ENCODE measurements at places on chromosomes 1 and 21.

DNA sequence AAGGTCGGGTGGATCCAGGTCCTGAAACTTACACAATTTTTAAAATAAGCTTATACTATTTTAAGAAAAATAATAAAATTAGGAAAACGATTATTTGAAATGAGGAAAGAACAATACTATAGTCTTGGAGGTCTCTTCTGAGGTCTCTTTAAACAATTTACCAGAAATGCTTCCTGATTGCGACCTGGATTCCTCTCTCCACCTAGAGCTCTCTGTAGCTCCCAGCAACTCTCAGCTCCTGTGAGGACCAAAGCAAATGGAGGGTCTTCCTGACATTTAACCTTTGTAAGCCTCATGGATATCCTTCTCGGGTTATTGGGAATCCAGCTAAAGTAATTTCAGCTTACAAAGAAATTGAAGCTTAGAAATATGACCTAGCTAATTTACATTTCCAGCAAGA lies 886 bp downstream of the BTBD8 start:
- no peak for DNase-seq

- no peak for DNase-seq
Measured at GRCh38 chr1:94675373-94675772, 133.8 kb upstream of the F3 start.

DNA sequence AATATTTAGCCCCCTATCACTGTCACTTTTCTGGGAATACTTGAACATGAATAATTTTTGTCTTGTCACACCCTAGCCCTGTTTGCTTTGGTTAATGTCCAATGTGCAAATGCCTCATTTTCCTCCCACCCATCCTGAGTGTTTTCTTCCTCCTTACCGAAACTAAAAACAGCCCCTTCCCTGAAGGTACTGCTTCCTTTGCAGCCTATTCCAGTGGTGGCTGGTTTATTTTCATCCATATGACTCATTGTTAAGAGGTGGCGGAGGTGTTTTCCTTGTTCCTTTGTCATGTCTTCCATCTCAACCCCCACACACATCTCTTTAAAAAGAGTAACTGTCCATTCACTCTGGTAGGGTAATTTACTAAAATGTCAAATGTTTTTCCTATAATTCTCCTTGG lies 40.4 kb downstream of the CD55 start:
- DNase-seq: no peak

DNA sequence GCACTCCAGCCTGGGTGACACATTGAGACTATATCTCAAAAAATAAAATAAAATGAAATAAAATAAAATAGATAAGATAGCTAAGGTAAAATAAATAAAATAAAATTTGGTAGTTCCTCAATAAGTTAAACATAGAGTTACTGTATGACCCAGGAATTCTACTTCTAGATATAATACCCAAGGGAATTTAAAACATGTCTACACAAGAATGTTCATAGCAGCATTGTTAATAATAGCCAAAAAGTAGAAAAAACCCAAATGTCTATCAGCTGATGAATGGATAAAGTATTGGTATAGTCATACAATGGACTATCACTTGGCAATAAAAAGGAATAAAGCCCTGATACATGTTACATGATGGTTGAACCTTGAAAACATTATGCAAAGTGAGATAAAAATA lies 47.8 kb downstream of the CEP350 start:
- DNase-seq: no peak

DNA sequence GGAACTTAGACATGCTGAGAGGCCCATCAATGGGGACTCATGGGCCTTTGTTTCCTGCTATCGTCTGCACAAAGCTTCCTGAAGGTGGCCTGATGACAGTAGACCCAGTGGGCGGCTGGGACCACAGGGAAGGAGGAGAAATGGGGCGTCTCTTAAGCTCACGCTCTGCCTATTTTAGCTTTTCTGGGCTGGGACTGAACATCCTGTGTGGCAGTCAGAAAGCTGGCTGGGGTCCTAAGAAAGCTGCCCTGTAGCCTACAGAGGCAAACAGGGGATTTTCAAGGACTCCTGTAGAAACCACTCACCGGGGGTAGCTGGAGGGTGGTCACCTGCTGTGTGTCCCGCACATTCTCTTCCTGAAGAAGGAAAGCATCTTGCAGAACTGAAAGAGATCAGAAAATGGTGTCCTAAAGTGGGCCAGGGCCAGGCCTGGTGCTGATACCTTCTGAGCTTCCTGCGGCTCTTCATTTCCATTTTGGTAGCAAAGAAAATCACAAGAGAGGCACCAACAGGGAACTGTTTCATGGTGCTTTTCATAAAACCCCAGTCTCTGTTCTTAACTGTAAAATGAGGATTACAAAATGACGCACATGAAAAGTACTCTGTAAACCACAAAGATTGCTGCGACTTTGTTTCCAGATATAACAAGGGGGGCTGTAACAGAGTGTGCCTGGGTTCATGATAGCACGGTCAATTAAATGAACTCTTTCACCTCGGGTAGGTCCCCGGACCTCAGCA lies 8.6 kb downstream of the ZNF496 start:
- no peak for DNase-seq

Data from GM03348 (cell line).